GM19239 (cell line): ENCODE measurements at places on chromosomes 2 and 18.

DNA sequence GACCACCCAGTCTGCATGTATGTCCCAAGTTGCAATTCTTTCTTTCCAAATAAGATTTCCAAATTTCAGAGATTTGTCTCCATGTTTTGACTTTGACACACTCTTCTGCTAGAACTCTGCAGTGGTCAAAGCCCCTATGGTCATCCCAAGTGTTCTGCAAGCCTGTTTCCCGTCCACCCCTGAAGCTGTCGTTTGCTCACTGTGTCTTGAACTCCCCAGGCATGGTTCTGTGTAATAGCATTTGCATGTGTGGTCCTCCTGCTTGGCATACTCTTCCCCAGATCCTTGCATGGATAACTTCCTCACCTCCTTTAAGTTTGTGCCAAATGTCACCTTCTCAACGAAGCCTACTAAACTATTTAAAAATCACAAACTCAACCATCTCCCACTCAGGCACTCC lies 3.9 kb upstream of the MTLN start:
- DNase-seq = no peak

GRCh38 chr18:57834616-57835015 lies 31.5 kb upstream of the ATP8B1 start:
- no peak for DNase-seq

- no peak for DNase-seq
Observed at GRCh38 chr18:35463050-35463449, 34.7 kb downstream of the INO80C start.

DNA sequence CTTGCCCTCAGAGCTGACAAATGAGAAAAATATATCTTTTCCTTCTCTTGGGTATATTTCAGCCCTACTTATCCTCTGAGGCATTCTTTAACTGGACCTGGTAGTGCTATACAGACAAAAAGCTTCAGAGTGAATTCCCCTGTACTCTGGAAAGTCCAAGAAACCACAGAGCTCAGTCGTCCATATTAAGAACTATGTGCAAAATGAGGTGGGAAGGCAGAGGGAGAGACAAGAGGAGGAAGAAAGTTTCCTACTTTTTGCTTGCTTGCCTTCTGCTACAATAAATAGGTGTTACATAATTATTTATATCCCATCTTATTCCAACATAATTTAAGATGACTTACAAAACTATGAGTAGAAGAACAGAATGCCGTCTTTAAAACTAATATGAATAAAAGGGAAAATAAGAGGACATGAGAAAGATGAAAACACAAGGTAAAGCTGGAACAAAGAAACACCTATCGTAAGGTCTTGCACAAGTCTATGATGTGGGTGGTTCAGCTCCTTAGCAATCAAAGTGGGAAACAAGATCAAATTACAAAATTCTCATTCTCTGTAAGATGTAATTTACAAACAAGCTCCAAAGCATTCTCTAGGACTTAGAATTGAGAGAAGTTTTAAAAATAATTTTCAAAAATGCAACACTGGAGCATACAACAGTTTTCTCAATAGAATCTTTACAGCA lies 97.9 kb downstream of the BAZ2B start:
- no peak for DNase-seq

DNA sequence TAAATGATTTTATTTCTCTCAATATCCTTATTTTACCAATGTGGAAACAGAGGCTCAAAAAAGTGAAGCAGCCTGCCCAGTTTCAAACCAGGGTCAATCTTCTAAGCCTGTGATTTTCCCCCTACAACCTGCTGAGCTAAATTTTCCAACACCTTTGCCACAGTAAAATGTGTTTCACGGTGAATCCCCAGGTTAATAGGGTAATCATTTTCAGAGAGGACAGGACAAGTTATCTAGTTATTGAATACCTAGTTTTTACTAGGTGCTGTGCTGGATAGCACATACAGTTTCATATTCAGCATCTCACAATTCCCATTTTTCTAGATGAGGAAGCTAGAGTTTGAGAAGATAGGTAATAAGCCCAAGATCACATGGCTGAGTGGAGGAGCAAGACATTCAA lies 236.6 kb downstream of the PTH2R start:
- DNase-seq = no peak

DNA sequence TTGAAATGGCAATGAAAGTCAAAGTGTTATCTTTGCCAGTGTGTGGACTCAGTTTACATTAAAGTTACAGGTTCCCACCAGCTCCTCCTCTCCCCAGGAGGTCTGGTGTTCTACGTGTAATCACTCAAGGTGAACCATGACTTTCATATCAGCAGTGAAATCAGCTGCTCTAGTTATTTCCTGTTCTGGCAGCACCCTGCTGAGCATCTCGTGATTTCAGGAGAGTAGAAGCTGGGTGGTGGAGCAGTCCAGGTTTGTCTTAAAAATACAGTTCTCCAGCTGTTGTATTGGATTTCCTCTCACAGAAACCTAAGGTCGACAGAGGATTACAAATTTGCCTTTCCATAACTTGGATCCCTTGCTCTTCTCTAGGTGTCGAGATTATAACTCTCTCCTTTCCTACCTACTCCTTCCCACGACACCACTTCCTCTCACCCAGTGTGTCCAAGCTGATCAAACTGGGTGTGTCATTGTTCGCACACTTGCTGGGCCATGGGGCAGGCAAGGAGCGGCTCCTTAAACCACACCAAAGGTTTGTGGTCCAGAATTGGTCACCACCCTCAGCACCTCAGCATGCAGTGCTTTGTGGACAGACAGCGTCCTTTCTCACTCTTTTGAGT lies 13.0 kb upstream of the ARHGAP25 start:
- no peak for DNase-seq

GRCh38 chr2:141109633-141110032 lies 1021.2 kb downstream of the LRP1B start:
- no peak for DNase-seq

DNA sequence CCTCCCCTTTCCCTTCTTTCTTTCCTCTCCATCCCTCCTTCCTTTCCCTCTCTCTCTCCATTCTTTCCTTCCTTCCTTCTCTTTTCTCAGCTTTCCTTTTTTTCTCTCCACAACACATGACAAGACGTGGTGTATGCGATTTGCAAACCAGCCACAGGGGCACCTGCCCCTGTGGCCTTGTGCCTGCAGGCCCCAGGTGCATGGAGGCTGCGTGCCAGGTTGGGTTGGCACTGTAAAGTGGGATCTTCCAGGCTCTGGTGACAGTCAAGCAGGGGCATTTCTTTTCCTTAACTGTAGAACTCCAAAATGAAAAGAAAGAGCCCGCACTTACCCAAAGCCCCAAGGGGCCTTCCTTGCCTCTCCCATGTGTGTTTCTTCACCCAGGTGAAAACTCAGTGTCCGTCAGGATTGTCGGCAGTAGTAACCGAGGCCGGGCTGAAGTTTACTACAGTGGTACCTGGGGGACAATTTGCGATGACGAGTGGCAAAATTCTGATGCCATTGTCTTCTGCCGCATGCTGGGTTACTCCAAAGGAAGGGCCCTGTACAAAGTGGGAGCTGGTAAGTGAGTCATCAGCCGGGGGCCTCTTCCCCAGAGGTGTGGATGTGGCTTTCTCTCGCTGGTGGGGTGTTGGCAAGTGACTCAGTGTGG lies 50.9 kb downstream of the MARCO start:
- DNase-seq = no peak

GRCh38 chr2:274503-274902 lies 9.8 kb downstream of the ACP1 start:
- no peak for DNase-seq

- no peak for DNase-seq
Observed at GRCh38 chr18:75474332-75474731, 46.8 kb upstream of the SMIM21 start.

GRCh38 chr2:1082456-1083205 lies 132.0 kb downstream of the SNTG2 start:
- no peak for DNase-seq

- no peak for DNase-seq
Observed at GRCh38 chr2:9824956-9825720, 18.1 kb upstream of the TAF1B start.

DNA sequence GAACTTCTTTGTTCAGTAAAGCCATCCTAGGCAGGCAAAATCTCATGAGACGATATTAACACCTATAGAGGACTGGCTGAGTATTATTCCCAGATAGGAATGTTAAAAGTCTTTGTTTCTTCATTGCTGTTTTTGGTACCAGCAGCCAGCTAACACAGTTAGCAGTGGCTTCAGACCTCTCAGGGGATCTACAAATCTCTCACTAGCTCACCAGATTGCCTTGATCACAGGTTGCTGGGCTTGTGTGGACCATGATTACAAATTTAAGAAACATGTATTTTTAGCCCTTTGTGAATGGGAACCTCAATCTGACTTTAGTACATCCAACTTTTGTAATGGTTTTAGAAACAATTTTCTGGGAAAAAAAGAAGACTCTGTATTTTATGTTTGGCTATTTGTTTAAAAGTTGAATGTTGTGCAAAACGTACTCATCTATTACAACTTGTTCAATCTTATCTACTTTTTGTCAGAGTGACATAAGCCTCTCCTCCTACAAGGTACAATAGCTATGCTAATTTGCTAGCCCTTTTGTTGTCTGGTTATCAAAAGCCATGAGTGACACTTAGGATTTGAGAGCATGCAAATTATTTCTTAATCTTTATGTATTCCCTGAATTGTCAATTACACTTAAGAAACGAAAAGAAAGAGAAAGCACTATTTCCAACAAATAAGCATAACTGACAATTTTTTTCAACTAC lies 693.1 kb downstream of the ERBB4 start:
- DNase-seq = no peak

DNA sequence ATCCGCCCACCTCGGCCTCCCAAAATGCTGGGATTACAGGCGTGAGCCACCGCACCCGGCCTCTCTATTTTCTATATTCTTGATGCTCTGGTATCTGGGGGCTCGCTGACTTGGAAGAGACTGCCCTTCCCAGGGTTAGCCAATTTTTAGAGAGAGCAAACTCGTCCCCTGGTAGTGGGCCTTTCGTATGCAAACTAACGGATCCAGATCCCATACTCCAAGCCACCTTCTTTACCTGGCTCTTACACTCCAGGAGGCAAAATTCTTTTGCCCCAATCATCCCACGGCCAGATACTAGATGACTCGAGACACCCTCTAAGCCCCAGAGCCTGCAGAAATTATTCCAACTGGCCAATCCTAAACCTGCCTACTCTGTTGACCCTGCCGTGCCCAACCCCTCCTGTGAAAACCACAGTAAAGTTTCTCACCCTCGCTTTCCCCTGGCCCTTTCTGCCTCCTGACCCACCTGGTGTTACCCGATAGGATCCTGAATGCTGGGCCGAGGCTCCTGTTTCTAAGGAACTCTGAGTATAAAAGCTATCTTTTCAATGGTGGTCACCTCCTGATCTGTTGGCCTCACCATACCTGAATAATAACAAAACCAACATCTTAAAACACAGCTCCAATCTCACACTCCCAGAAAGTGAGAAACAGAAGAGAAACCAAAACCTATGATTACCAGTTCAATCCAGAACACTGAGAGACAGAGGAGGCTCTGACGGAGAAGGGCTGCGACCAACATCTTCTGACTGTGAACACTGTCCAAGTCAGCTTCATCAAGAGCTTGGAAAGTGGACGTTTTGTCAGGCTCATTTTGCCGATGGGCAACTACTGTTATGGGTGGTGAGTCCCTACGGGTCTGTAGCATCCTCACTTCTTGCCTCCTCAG lies 57.6 kb upstream of the ZNF532 start:
- peak; percentile 76 for DNase-seq

- peak; percentile 16 for DNase-seq
Observed at GRCh38 chr2:192194866-192195547, at the start of gene TMEFF2. Gene TMEFF2 (minus strand): TSS chr2:192194933. CDS start chr2:192194524, 409 bp downstream.

GRCh38 chr18:36766836-36767235 lies 62.0 kb downstream of the TPGS2 start:
- DNase-seq = no peak

- DNase-seq = no peak
Observed at GRCh38 chr18:36772241-36772723, 56.5 kb downstream of the TPGS2 start.

DNA sequence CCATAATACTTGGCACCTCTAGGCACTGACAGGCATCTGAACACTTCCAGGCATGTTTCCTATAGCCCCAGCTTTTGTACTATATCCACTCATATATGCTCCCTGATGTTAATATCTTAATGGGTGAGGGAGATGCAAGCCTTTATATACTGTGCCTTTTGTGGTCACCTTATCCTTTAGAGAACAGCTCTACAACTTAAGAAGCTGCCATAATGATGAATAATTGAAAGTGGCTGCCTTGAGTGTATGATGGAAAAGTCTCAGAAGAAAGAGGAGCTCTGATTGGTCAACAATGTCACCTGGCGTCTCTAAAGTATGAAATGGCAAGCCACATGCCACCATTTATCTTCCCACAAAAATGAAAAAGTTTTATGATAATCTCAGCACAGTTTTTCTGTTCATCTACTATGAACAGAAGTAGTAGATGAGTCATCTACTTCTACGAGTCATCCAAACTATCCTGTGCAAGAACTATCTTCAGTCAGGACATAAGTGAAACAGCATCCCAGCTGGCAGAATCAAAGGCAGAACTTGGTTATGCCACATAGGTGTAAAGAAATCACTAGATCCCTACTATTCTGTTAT lies 997.9 kb upstream of the CELF4 start:
- no peak for DNase-seq

DNA sequence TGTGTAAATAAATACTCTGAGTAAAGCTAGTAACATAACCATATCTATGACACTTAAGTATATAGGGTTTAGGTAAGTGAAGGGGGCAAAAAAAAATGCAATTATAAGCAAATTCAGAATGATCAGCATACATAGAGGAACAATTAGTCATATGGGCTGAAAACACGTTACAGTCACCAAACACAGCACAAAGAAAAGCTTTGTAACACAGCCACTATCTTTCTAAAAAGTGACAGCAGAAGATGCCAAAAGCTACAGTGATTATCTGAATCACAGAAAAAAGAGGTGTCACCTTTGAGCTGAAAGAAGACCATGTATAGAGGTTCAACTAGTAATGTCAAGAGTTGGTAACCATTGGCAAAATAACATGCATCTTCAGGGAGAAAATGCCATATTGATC lies 115.5 kb downstream of the ERBB4 start:
- no peak for DNase-seq
